Activated naive CD8-positive, alpha-beta T cell treated with anti-CD3 and anti-CD28 coated beads for 36 hours (primary cell): ENCODE measurements at places on chromosomes 3 and 15.

DNA sequence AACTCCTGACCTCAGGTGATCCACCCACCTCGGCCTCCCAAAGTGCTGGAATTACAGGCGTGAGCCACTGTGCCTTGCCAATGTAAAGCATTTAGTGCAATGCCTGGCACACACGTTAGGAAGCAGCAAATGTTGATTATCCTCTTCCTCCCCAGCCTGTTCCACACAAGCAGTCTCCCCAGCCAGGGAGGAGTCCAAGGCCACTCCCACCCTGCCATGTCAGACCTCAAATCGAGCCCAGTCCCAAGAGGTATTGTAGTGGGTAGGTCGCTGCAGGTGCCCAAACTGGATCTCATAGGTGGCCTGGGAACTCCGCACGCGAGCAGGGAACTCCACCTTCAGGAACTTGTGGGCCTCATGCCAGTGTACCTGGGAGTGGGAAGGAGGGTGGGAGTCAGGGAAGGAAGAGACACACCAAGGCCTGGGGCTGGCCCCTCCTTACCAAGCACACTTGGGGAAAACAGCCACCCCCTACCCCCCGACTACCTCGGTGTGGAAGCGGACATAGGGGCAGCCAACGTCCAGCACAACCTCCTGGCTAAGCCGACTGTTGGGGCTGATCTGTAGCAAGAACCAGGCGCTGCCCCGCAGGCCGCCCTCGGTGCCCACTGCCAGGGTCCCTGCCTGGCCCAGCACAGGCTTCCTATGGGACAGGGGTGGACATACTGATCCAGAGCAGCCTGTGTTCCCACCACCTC is 10.3 kb downstream of the MAN2C1 start:
- DNase-seq: no peak

DNA sequence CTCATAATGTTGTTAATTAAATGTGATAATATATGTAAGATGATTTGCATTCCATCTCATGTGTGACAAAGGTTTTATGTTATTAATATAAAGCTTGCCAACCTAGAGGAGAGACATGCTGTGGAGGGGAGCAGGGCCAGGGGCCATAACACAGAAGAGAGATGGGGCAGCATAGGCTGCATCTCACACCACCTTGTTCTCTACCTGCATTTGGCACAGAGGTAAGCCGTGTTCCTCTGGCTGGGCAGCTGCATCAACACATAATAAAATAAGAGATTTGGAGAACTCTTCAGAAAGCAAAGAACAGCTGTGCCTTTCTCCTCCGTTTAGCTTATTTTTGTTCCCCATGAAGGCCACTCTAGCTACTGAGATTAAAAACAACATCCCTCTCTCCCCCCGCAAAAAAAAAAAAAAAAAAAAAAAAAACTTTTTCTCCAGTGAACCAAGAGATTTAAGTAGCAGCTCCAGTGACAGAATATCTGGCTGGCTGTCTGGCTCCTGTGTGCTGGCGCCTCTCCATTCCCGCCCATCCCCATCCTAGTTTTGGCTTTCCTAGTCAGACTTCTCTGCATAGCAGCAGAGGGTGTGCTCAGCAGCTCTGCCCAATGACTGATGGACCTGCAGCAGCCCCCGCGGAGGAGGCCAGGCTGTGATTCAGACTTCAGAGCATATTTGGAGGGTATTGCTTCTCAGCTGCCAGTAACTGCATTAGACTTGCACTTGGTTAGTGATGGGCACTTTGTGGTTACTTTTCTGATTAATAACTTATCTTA is 52.2 kb upstream of the STXBP5L start:
- no peak for DNase-seq

GRCh38 chr3:188779281-188779980 is 392.3 kb upstream of the TPRG1 start:
- no peak for DNase-seq

DNA sequence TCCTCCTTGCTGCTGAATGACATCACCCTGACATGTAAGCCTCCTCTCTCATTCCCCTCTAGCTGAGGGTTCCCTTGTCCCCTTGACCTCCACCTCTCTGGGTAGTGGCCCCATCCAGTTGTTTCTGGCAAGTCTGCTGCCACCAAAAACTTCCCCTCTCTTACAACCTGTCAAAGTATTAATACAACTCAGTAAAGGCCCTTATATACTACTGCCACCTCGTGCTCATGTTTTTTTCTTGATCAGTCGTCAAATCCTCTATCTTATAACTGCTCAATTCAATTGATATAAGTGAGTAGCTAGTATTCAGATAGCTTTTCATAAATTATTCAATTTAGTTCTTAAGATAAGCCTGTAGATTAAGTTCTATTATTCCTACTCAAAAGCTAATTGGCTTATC is 249.6 kb downstream of the MBNL1 start:
- DNase-seq: no peak

DNA sequence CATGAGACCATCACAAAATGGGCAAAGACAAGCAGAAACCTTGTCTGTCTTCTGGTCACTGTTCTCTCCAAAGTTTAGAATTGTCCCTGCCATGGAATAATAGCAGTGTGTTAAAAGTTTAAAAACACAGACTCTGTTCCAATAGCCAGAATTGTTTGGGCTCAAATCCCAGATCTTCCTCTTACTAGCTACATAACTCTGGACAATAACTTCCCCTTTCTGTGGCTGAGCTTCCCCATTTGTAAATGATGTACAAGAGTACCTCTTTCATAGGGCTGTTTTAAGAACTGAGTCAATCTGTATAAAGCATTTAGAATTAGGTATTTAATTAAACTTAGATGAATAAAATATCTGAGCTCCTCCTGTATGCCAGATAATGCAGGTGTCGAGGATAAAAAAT is 623.0 kb downstream of the NTRK3 start:
- no peak for DNase-seq

GRCh38 chr3:188974856-188975599 is 196.7 kb upstream of the TPRG1 start:
- DNase-seq: peak; percentile 22

GRCh38 chr3:130846181-130846580 is 47.7 kb upstream of the ATP2C1 start:
- no peak for DNase-seq

DNA sequence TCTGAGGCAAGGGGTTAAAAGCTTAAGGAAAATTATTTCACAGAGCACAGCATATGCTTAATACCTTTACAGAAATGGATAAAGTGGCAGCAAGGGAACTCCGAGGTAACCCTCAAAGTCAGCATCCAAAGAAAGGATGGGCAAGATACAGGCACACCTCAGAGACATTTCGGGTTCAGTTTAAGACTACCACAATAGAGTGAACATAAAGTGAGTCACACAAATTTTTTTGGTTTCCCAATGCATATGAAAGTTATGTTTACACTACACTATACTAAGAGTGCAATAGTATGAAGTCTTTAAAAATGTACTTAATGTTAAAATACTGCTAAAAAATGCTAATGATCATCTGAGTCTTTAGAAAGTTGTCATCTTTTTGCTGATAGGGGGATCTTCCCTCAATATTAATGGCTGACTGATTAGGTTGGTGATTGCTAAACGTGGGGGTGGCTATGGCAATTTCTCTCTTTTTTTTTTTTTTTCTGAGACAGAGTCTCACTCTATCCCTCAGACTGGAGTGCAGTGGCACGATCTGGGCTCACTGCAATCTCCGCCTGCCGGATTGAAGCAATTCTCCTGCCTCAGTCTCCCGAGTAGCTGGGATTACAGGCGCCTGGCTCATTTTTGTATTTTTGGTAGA is 10.0 kb downstream of the UBR1 start:
- DNase-seq: no peak

GRCh38 chr15:31579976-31580375 is 253.3 kb downstream of the KLF13 start:
- DNase-seq: no peak

- no peak for DNase-seq
Observed at GRCh38 chr3:170893895-170894294, 14.5 kb downstream of the EIF5A2 start.

DNA sequence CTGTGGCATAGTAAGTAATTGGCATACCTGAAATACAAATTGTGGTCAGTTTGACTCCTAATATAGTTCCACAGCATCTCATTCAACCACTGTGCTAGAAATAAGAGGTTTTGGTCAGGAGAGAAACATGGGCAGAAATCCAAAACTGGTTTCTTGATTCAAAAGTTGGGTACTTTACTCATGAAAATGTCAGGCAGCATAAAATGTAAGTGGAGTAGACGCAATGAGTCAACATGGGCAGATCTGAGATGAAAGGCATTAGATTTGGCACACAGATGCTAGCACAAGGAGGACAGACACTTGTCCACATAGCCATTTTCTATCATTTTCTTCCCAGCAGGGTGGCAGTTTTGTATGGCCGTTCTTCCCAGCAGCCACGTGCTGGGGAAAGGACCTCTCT is 255.8 kb upstream of the CDIN1 start:
- no peak for DNase-seq

GRCh38 chr15:63255489-63255990 is 21.9 kb upstream of the APH1B start:
- DNase-seq: no peak

GRCh38 chr3:148101061-148101460 is 596.6 kb upstream of the AGTR1 start:
- no peak for DNase-seq

DNA sequence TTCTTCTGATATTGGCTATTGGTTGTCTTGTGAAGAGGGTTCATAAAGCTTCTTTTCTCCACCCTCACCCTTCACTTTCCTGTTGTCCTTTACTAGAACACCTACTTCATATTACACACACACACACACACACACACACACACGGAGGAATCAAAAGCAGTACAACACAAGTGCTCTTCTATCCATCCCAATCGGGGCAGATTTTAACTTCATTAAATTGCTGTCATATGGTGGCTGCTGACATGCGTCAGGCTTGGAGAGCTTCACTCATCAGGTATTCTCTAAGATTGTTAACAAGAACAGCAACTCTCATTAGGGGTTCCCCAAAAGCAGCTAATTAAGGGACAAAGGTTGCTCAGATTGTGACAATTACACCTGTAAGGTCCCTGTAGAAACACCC is 239.1 kb upstream of the MEIS2 start:
- DNase-seq: no peak

DNA sequence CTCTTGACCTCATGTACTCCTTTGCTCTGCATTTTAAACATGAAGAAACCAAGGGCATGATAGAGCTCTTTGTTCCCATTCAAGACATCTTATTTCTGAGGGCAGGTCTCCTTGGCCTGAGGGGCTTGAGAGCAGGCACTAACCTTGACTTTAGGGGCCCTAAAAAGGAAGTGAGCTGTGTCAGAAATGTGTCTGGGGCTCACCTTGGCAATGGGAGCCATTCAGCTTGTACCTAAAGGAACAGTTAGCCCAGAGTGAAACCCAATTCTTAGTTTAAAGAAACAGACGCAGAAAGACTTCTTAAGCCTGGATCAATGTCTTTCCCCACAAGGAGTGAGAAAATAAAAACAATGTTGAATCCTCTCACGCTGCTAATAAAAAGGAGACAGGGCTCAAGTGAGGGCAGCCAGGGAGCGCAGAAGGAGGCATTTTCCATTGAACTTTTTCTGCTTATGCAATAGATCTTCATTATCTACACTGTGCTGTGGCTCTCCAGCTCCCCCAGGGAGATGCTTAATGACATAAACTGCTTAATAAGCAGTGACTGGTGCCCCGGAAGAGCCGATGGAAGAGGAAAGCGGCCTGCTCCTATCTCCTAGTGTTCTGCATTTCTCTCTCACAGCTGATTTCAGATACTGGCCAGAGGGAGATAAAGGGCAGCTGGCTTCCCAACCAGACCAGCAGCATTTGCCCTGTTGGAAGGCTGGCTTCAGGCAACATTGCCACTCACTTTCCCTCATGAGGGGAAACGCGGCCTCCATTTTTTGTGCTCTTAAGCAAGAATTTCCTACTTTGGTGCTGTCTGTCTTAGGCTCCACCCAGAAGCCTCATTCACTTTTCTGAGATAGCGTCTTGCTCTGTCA is 152.0 kb downstream of the OPA1 start:
- no peak for DNase-seq

- DNase-seq: no peak
Observed at GRCh38 chr15:50828610-50829206, 63.2 kb upstream of the SPPL2A start.

GRCh38 chr15:99019558-99020540 is 12.3 kb upstream of the PGPEP1L start:
- DNase-seq: no peak

DNA sequence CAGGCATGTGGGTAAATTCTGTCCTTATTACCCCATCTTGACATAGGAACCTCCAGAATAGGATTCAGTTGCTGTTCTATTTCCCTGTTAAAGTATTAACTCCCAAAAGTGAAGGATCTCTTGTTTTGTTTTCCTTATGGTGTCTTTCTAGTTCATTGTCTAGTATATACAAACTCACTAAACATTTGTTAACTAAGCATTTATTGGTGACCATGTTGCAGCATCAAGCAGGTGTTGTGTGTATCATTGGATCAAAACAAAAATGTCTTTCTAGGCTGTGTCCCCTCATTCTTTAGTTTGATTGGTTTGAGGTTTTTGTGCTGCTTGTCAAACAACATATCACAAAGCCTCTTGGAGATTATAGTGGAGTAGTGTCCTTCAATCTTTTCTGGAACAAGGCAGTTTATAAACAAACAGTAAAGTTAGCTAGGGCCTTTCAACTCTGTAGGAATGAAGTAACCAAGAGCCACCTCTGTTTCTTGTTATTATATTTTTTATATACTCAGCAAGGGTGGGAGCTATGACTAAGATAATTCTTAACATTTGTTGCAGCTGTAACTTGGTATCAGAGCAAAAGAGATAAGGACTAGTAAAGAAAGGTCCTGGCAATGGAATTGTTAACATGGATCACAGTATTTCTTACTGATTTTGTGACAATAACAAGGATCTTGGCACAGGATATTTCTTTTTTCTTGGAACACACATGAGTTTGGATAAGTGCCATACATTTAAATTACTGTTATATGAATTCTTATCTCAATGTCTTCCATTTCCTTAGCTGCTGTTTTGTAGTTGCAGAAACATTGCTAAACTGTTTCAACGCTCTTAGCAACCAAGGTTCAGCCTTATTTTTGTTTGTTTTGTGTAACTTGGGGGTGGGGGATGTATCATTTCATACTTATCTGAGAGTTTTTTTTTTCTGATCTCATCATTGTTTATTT is 49.3 kb downstream of the TMOD3 start:
- DNase-seq: no peak

DNA sequence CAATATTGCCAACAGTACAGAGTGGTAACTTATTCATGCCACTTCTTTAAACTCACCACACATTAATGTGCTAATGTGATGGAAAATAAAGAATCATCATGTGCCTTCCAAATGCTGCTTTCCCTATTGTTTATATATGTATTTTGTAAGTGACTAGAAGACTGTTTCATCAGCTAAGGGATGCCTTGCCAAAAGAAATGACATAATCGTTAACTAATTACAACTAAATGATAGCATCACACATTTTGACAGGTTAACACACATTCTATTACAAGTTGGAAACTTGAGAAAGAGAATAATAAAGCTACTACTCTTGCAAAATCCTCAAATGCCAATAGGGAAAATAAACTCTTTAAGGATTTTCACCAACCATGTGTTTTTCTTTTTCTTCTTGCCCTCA is 329.9 kb upstream of the AGTR1 start:
- no peak for DNase-seq

DNA sequence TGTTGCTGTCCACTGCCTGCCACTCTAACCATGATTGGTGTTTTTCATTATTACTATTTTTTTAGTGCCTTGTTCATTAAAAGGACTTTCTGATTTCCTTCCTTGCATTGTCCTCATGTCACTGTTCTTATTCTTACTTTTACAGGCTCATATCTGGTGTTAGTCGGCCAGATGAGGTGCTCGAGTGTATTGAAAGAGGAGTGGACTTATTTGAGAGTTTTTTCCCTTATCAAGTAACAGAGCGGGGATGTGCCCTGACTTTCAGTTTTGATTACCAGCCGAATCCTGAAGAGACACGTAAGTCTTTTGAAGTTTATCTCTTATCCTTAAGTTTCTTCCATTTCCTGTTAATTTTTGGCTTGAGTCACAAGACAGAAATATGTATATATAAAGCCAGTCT is 23.2 kb downstream of the QTRT2 start:
- DNase-seq: no peak
